Activated T-cell treated with anti-CD3 and anti-CD28 coated beads for 4 hours (primary cell): ENCODE measurements at places on chromosomes 2 and 18.

DNA sequence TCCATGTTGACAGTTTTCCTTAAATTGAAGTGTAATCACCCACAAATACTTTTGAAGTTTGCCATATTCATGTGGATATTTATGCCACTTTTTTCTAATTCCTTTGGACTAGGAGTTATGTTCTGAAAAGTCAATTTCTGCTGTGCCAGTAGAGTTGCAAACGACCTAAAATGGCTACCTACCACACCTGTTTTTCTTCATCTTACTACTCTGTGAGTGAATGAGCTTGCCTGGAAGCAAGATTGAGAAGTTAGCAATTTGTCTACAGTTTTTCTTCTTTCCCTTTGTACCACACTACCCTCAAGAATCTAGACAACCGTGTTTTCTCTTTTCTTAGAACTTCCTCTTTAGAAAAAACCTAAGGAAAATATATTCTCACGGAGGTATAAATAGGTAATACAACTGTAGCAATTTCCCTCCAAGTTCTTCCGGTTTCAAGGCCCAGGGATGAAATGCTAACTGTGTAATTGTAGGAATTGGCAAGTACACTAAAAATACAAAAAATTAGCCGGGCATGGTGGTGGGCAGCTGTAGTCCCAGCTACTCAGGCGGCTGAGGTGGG lies 7.3 kb upstream of the SLC39A10 start:
- DNase-seq, result no peak

GRCh38 chr2:119384971-119385370 lies 18.2 kb downstream of the DBI start:
- no peak for DNase-seq

DNA sequence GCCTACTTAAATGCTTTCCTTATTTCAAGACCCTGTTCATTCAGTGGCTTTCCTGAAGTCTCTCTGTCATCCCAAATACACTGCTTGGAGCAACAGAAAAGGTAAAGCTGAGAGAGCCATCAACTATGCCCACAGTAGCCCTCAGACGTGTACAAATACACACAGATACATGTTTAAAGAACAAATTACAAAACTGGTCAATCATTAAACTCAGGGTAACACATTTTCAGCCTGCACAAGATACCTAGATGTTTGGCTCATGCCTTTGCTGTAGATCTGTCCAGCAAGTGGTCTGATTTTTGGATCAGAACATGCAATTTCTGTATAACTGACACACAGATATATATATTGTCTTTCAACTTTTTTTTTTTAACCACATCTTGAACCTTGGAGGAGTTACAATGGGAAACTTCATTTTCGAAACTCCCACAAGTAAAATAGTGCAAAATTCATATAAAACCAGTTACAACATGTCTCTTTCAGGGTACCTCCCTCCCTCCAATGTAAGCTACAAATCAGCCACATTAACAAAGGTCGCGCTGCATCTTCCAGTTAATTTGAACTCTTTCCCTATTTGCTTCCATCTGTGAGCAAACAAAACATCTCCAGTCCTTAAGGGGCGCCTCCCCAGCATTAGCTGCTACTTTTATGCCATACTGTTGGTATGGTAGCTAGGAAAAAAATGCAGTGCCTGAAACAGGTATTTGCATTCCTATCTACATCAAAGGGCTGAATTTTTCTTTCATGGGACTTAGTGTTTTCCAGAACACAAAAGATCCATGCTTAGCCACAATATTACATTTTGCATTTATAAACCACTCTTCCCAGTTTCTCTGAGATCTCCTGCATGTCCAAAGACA lies 311.9 kb downstream of the NRXN1 start:
- no peak for DNase-seq

GRCh38 chr2:89833780-89834117 lies 1142.3 kb downstream of the RPIA start:
- DNase-seq, result no peak

GRCh38 chr2:232018181-232018580 lies 56.7 kb downstream of the DIS3L2 start:
- no peak for DNase-seq
